ENCODE measurements at places on chromosomes 12 and 14. TPM values are rescaled to one million over a fixed set of nuclear protein-coding genes. Genes with fewer than 3 reads are reported as not detected.

Gene LIN7A
- 0.02 TPM for total RNA-seq

Gene PTPRB
- total RNA-seq, result 4.2 TPM

Gene MLXIP
- 66.3 TPM for total RNA-seq

- no peak overlapping the region for H3K27ac ChIP-seq
- DNase-seq, result no peak
- no peak overlapping the region for H3K4me3 ChIP-seq
- no peaks in the 10 kb centered on the region for H3K4me1 ChIP-seq
These were observed 3.9 kb downstream of the SLCO1A2 start for GRCh38 chr12:21330682-21331253.

Gene RARG
- total RNA-seq, result 9.4 TPM

Gene GRIN2B
- total RNA-seq, result not detected

DNA sequence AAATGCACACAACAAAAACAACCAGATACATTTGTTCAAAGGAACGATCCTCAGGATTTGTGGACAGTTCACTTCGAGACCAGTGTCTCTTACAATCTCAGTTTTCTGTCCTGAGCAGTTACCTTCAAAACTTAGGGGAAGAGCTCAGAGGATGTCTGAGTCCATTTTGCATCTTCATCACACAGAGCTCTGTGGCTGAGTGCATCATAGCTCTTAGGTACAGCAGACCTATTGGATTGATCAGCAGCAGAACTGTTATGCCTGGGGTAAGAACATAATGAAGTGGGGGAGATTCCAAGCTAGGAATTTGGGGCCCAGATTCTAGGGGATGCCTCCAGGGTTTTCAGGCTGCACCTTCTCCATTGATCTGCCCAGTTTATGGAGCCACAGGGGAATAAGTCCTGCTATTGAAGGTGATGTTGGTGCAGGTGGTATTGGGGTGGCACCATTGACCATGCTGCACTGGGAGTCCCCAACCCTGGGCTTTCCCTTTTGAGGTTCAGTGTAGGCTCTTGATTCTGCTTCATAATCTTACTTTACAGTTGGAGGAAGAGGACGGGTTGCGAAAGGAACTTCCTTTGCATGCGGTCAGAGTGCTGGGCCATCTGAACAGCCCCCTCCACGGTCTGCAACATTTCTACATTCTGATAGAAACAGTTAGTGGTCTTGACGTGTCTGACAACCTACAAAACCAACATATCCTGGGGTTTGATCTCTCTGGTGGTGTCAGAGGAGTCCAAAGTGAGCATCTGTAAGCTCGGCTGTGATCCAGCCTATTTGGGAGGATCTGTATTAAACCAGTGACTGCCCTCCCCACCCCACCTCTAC lies 112.8 kb downstream of the CHST11 start:
- H3K36me3 ChIP-seq, result no peaks in the 10 kb centered on the region
- peaks cover 7% of the 10 kb centered on the region for H3K4me1 ChIP-seq
- no peak overlapping the region for H3K4me3 ChIP-seq
- no peak overlapping the region for H3K27ac ChIP-seq
- DNase-seq, result no peak
- H3K27me3 ChIP-seq, result no peaks in the 10 kb centered on the region
